ENCODE measurements at places on chromosomes 16 and 17. TPM values are rescaled to one million over a fixed set of nuclear protein-coding genes. Genes with fewer than 3 reads are reported as not detected.

BORCS6 gene
- total RNA-seq: 4.4 TPM

ELMO3 gene
- total RNA-seq: 12.0 TPM

IRF8 gene
- total RNA-seq: not detected

NTHL1 gene
- total RNA-seq: 16.4 TPM

DYNLRB2 gene
- not detected for total RNA-seq

SOX15 gene
- total RNA-seq: 34.4 TPM

DNA sequence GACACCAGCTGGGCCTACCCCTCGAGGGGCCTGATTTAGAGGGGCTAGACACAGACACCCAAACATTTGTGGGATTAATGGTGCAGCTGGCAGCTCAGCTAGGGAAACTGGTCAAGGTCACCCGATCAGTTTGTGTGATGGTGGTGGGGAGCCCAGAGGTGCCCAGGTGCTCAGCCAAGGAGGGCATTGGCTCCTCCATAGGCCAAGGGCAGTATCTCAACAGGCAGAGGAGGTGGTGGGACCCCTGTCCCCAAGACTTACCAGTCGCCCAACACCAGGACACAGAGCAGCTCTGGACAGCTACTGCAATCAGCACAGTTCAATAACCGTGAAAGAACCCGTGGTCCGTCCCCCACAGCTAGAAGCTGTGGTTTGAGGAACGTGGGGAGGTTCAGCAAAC is 120.9 kb downstream of the C16orf78 start:
- DNase-seq: no peak

- peak; percentile 74 for DNase-seq
Observed at GRCh38 chr17:37527249-37527851, 37.7 kb downstream of the DUSP14 start.

- no peak for DNase-seq
Observed at GRCh38 chr17:63474174-63474573, 2.7 kb upstream of the ACE start.

DNA sequence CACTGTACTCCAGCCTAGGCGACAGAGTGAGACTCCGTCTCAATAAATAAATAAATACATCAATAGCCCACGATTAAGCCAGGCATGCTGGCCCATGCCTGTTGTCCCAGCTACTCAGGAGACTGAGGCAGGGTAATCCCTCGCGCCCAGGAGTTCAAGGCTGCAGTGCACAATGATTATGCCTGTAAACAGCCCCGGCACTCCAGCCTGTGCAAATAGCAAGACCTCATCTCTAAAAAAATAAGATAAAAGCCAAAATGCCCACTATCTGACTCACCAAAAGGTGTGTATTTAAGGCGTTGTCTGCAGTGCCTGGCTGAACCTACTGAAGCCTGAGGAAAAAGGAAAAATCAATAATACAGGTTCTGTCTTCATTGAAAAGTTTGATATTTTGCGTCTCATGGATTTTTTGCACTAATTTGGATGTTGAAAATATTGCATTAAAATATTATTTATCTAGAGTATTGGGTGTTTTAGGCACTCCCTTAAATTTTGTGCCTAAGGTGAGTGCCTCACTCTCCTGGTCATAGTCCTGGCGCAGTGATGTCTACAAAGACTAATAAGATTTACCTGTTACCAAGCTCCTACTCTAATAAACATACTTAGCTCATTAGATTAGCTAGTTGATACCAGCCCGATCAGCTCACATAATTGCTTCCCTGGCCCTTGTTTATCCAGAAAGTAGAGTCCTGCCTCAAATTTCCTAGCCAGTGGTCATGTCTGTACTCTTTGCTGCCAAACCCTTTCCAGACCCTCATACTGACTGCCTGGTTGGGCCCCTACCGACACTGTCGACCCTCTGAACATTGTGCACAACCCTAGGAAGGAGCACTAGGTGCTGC is 24.7 kb upstream of the TOB1 start:
- DNase-seq: no peak

- DNase-seq: no peak
Observed at GRCh38 chr16:29698484-29699323, 19.7 kb downstream of the QPRT start.

DNA sequence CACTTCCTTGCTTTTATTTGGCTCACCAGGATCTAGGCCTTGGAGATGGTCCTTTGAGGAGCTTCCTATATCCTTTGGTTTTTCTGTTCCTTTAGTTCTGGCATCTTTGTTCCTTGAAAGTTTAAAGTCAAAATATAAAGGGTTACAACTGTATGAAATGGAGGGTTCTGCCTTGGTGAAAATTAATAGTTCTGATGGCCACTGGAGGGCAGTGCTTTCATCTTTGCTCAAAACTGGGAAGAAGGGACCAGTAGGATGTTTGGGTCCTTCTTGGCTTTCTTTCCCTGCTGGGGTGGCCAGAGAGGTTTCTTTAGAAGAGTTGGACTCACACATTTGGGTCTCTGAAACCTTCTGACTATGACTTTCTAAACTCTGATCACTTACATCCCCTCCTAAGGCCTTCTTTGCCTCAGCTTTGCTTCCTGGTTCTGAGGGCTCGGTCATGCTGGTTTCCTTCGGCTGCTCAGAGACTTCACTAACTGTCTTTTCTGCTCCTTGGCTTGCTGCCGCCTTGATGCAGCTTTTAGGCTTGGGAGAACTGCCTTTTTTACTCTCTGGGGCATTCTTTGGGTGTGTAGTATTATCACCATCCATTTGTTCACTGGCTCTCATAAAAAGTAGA is 10.9 kb upstream of the ITGA2B start:
- peak; percentile 38 for DNase-seq

DNA sequence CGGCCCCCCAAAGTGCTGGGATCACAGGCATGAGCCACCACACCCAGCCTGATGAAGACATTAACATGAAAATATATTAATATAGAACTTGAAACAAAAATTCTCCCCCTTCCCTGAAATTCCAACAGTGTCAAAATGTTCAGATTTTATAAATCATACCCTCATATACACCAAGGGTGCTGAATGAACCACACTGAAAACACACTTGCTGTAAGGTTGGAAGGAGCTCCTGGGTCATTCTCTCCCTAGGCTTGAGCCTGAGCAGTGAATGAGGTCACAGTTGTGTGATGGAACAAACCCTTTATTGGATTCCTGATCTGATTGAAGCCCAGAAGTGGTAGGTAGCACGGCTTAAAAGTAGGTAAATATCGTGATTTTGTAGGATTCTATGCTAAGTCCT is at the start of gene EFCAB3:
Gene EFCAB3 (plus strand): TSS at position 301 of the 400 bp plus-strand sequence. CDS start 2,427 bp downstream, outside the sequence.
- DNase-seq: no peak

DNA sequence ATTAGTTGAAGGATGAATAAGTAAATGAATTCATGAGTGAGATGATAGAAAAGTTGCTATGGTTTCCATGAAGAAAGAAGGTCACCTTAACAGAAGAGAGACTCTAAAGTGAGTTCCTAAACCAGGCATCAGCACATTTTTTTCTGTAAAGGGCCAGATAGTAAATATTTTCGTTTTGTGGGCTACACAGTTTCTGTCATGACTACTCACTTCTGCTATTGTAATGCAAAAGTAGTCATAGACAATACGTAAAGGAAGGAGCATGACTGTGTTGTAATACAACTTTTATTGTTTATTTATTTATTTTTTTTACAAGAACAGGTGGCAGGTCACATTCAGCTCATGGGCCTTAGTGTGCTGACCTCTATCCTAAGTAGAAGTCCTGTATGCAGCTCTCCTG is 426.1 kb upstream of the DYNLRB2 start:
- DNase-seq: no peak

DNA sequence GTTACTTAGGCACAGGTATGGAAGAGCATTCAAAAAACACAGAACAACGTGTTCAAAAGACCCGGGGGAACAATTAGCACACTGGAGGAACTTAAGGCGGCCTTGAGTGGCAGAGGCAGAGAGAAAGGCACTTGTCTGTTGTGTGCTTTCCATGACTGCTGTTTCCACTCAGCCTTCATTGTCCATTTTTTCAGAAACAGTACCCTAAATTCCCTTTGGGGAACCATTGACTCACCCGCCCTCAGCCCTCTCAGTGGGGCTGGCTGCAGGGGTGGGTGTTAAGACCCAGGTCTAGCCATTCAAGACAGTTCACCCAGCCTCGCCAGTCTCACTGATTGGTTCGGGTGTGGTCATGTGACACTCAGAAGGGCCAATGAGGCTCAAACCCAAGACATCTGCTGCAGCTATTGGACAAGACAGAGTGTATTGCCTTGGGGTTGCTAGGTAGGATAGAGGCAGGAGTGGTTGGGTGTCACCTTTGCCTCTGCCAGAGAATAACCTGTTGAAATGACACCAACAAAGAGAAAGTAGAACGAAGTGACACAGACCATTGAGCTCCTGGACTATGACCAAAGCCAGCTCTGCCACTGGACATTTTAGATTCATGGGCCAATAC is 19.6 kb upstream of the CEP20 start:
- peak; percentile 60 for DNase-seq

- DNase-seq: no peak
Observed at GRCh38 chr16:49929626-49930025, 73.7 kb upstream of the ZNF423 start.

DNA sequence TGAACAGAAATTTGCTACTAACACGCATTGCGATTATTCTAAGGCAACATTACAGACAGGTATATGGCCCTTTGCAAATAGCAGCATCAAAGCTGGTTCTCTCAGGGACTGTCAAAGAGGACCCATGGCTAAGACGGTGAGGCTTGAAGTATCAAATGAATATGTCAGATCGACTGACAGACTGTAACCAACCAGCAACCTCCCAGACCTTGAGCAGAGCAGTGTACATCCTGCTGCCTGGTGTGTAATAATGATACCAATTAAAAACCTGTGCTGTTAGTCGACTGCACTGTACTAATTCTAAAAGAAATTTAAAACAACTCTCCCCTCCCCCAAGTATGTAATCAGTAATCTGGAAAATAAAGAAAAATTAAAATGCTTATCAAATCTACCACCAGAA is 35.9 kb upstream of the GHDC start:
- no peak for DNase-seq

DNA sequence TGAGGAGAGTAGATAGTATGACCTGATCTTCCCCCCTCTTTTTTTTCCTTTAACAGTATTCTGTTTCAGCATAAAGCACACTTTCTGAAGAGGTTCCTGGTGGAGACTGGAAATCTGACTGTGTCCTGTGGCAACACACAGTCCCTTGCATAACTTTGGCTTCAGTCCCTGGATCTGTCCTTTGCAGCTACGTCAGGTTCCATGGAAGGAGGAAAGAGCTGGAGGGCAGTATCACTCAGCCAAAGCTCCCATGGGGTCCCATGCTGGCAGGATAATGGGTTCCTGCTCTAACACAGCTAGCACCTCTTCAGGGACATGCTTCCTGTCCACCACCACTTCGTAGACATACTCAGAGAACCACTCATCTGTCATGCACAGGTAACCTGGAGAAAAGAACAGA is 13.3 kb upstream of the SLC6A4 start:
- no peak for DNase-seq
